Foreskin fibroblast (primary cell): ENCODE measurements at places on chromosomes 12 and 14.

DNA sequence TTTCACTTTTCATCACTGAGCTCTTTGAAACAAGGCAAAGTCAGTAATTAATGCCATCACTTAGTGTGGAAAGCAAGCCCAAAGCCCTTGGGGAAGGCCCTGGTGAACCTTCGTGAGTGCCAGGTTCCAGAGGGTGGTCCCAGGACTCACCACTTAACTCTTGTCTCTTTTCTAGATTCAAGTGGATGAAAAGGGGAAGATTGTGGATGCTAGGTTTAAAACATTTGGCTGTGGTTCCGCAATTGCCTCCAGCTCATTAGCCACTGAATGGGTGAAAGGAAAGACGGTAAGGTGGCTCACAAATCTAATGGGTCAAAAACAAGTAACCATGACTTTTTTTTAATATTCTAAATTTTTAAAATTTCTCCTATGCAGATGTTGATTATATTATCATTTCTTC, 2.8 kb downstream of the ISCU start:
- no peak for DNase-seq

- no peak for DNase-seq
These were observed 40.8 kb downstream of the SYNE3 start for GRCh38 chr14:95475540-95476240.

- DNase-seq, result peak; percentile 82
These were observed 345.8 kb downstream of the CCDC91 start for GRCh38 chr12:28536088-28536487.

- no peak for DNase-seq
These were observed 11.1 kb downstream of the CCDC62 start for GRCh38 chr12:122785503-122785902.

DNA sequence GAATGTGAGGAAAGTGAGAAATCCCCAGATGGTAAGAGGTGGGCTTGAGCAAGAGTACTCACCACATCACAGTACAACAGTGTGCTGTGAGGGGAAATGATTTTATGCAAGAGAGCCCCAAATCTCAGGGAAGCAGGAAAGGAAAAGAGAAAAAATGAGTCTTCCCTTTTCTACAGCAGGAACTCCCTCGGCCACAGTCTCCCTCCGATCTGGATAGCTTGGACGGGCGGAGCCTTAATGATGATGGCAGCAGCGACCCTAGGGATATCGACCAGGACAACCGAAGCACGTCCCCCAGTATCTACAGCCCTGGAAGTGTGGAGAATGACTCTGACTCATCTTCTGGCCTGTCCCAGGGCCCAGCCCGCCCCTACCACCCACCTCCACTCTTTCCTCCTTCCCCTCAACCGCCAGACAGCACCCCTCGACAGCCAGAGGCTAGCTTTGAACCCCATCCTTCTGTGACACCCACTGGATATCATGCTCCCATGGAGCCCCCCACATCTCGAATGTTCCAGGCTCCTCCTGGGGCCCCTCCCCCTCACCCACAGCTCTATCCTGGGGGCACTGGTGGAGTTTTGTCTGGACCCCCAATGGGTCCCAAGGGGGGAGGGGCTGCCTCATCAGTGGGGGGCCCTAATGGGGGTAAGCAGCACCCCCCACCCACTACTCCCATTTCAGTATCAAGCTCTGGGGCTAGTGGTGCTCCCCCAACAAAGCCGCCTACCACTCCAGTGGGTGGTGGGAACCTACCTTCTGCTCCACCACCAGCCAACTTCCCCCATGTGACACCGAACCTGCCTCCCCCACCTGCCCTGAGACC, 7.8 kb downstream of the ATN1 start:
- DNase-seq, result peak; percentile 65

DNA sequence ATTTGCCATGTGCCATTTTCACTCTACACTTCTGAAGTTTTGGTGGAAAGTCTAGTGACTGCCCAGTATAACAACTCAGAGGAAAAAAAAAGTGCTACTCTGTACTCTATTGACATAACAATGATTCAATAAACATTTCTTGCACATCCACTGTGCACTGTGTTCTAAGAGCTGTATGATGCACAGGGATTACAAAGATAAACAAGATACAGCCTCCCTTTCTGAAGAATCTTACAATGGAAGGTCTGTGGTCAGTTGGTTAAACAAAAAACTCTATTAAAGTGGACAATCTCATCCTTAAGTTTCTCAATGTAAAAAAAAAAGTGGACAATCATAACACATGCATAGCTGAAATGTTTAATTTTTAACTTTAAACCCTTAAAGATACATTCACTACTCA, 105.7 kb upstream of the RASSF8 start:
- DNase-seq, result peak; percentile 36

- peak; percentile 63 for DNase-seq
These were observed 369.0 kb downstream of the ATP23 start for GRCh38 chr12:58310368-58310767.

DNA sequence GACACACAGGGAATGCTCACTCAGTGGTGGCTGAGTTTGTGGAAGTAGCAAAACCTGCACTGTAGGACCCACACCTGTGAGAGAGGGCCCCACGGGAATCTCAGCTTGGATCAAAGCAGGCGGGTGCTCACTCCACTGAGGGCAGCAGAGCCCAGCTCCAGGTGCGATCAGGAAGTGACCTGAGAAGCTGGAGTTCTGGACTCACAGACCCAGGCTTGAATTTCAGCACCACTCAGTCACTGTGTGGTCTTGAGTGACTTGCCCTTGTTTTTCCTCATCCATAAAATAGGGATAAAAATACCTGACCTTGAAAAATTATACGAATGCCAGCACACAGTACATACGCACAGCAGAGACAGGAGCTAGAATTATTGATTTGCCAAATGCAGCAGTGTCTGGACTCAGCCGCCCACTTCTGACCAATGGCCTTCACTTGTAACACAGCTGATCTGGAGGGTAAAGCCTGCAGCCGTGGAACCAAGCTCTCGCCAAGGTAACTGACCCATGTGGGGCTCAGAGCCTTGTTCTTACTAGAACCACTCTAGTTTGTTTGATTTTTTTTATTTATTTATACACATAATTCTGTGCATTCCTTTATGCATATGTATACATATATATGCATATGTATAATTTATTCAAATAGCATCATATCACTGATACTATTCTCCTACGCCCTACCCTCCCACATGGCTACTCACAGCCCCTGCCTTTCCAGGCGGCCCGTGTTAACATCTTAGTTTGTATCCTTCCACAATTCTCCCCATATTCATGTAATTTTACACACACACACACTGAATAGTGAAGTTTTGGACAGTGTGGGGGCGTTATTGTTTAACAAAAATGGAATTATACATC, 53.9 kb downstream of the DPF3 start:
- no peak for DNase-seq

DNA sequence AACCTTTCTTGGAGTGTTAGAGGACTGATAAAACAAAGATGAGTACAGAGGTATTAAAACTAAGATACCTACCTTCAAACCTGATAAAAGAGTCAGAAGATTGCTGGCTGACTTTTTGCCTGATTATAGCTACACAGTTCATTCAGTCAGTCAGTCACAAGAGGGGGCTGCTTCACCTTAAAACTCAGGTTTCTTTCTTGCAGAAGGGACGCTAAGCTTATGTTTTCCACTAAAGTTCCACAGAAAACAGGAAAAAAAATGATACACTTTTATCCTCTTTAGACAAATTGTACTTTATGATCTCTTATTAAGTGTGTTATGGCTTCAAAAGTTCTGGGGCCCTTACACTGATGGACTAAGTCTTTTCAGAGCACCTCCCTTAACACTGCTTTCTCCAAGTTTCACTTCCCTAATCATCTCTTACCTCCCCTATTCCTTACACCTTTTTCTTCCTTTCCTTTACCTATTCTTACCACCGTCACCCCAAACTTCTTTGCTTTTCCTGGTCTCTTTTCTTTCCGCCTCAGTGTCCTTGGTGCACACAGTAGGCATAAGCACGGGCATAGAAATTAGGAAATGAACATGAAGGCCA, 448.7 kb upstream of the OR4E1 start:
- DNase-seq, result no peak

DNA sequence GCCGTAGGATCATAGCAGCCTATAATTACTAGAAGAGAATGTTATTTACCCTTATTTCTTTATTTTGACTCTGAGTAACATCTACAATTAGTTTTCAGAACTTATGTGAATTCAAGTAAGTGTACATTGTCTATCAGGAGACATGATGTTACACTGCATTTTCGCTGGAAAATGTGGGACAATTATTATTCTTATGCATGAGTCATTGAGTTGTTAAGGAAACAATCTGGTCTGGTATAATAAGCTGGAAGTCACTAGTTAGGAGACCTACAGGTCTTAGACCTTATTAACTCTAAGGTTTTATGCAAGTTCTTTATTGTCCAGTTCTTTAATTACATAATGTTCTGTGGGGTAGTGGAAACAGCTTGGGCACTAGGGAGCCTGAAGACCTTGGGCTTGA, 5.8 kb downstream of the KTN1 start:
- peak; percentile 28 for DNase-seq

DNA sequence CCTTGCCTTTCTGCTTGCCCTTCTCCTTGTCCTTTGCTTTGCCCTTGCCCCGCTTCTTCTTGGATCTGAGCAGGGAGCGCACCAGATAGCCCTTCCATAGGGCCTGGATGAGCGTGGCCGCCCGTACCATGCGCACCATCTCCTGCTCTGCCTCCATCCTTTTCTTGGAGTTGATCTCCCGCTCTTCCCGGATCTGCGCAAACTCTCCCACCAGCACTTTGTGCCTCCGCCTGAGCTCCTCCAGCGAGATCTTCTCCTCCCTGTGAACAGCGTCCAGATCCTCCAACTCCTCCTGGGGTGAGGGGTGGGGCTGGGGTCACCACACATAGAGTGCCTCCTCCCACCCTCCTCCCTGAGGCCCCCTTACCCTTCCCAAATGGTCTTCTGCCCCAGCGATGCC, 10.1 kb downstream of the RITA1 start:
- DNase-seq, result no peak

GRCh38 chr14:101049942-101050341, 146.4 kb upstream of the RTL1 start:
- DNase-seq, result no peak

DNA sequence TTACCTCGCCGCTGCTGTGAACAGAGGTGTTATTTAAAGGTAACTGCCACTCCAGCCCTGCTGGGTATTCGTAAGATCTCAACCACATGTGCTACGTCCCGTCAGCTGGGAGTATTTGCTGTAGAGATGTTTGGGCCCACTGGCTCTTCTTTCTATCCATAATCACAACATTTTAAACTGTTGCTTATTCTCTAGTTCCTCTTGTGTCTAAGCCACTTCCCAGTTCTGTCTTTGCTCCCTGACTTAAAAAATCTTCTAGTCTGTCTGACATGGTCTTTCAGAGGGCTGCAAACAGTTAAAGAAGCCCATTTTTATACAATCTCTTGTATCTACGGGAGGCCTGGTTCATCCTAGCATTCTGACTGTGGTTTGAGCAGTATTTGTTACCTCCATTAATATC, 33.2 kb upstream of the HELB start:
- DNase-seq, result no peak

- DNase-seq, result no peak
These were observed 52.6 kb downstream of the EIF2S3B start for GRCh38 chr12:10558301-10558700.

DNA sequence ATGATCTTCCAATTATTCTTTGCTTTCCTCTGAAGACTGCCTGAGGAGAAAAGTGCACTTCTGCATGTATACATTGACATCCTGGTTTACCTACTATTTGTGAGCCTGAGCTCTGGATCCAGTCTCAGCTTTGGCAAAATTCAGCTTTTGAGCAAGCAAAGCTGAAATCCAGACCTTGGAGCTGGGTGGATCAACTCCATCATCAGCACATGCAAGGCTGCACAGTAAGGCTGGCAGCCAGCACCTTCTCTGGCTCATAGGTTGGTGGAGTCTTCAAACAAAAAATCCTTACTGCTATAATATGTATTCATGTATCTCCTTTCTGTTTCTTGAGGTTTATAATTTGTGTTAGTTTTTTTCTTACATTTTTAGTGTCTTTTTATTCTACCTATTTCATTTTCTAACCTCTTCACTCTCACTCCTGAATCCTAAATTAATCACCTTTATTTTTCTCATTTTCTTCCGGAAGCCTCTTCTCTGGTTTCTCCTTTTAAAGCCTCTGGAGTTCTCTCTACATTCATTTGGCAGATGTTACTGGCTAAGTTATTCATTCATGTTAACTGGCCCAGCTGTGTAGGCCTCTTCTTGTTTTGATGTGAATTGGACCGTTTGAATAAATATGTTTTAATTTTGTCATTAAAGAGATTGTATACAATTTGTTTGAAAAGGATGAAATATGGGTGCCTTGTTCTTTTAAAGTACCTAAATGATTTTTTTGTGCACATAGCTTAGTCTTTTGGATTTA, 224.8 kb downstream of the DACT1 start:
- DNase-seq, result no peak

DNA sequence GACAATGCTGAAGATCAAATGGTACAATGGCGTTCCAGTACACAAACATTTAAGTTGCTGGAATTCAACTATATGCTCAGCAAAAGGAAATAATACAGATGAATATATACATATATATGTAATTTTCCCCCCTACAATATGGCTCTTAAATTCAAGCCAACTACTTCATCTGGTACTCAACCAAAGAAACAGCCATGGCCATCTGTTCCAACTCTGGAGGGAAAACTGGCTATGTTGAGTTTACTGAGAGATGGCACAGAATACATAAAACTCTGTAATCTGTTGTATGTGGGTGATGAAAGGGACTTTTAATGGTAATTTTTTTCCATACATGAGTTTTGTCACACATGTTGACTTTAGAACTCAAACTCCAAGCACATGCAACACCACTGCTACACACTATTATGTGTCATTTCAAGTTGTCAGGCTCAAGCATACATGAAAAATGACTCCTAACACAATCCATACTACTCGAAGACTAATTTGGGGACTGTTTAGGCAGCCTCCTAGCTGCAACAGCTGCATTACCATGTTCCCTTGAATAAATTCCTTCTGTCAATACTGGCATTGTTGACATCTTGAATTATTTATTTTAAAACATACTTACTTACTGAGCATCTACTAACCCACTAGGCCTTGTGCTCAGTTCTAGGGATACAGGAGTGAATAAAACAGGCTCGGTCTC, 38.2 kb upstream of the MAP3K9 start:
- DNase-seq, result no peak

- DNase-seq, result no peak
These were observed 40.3 kb upstream of the GCH1 start for GRCh38 chr14:54942913-54943312.

GRCh38 chr14:94816113-94816512, 46.2 kb upstream of the GSC start:
- no peak for DNase-seq

GRCh38 chr12:94285943-94286582, 137.7 kb downstream of the PLXNC1 start:
- no peak for DNase-seq

- no peak for DNase-seq
These were observed 10.5 kb downstream of the PRPF40B start for GRCh38 chr12:49633703-49634345.

DNA sequence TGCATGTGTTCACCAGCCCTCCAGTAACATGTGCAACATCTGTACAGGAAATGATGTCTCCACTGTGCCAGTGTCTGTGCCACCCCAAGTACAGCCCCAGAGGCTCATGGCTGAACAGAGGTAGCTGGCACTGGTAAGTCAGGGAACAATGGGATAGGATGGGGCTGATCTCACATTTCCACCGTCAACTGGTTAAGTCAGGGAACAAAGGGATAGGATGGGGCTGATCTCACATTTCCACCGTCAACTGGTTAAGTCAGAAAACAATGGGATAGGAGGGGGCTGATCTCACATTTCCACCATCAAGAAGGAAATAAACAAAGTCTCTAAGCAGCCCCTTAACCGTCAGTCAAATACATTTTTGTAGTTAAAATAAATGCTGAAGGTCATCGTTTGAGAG, 246.6 kb downstream of the TMEM132D start:
- DNase-seq, result no peak
